Ascending aorta (tissue), 2 donors: ENCODE measurements at places on chromosomes 2 and 18. TPM values are rescaled to one million over a fixed set of nuclear protein-coding genes. Genes with fewer than 3 reads are reported as not detected.
A peak's percentile ranks its signal among the peaks of the same experiment; 100 is the strongest.

Gene NPPC
- total RNA-seq, result not detected

Gene CRYGD
- not detected for total RNA-seq

- no peak for DNase-seq
Observed at GRCh38 chr2:172639823-172640222, 83.9 kb downstream of the PDK1 start.

DNA sequence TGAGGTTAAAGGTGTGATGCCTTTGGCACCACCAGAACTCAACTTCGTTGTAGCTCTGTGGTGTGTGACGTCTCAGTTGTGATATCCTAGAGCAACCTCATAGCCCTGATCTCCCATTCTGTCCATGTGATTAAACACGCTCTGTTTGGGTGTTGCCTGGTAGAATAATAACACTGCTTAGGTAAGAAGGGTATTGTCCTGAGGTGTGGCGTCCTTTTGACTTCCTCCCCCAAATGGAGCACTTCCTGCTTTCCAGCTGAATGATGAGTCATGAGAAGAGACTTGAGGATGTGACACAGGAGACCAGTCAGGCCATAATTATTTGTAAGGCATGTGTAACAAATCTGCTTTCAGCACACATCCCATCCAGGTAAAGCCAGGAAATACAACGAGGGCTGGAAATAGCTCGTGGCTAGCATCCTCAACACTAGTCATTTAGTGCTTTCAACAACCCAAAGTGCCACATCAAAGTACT, 100.7 kb downstream of the RAPGEF4 start:
- no peak for DNase-seq

- no peak for DNase-seq
Observed at GRCh38 chr2:208999911-209000310, 423.9 kb upstream of the MAP2 start.

DNA sequence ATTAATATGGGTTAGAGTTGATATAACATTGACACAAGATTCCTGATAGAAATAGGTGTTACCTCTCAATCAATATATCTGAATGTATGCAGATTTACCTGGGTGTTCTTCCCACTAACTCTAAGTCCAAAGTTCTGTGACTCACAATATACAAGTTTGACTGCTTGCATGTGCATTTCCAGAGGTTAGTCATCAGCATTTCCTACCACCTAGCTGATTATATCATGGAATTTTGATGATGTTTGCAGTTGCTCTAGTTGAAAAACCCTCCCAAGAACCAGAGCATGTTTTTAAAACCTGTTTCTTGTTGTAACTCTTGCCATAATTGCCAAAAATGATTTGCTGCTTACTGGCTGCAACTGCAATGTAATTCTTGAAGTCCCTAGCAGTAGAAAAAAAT, 15.0 kb upstream of the DSG1 start:
- DNase-seq, result no peak

DNA sequence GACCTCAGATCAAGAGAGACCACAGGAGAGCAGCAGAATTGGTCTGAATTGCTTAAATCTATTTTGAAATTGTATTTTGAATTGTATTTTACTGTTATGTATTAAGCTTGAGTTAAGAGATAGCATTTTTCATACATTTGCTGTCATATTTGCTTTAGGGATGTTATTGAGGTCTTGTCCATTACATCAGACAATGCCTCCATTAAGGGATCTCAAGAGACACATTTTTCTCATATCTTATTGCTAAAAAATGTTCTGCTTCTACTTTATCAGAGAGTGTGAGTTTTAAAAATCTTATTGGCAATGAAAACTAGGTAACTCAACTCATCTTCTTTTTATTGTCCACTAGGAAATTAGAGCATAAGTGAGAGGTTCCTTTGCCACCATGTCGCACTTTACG, 66.8 kb upstream of the CTAGE1 start:
- no peak for DNase-seq

- DNase-seq, result no peak
Observed at GRCh38 chr18:50775726-50776125, 44.1 kb downstream of the MRO start.

DNA sequence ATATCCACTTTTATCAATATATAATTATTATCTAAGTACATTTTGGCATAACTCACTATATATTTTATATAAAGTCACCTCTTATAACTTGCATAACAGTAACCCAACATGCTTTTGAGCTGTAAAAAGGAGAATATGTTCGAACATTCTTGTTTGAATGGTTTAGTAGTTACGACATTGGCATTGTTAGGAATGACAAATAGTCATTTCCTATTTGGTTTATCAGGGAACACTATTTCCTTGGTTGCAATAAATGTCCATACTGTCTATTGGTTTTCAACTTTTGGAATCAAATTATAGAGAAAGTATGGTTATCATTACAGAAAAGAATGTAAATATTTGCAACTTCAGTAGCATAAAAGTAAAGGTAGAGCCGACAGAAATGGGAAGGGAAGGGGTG, 124.1 kb downstream of the PARD3B start:
- DNase-seq, result no peak

DNA sequence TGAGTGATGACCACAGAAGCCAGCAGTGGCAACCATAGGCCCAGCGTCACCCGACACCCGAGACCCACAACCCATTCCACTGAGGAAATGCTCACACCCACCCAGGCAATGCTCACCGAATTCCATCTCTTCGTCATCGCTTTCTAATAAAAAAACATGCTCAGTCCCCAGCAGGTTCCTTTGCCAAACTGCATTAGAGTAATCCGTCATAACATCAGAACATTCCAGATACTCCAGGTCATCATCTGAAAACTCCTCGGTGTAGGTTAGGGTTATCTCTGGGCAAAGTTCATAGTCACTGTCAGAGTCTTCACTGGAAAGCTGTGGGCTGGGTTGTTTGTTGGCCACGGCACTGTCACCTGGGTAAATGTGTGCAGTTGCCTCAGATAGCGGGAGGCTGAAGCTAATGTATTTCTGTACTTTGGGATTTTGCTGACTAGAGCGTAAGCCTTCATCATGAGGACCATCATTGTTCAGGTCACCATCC, 49.3 kb downstream of the ALPK2 start:
- no peak for DNase-seq

- DNase-seq, result no peak
Observed at GRCh38 chr2:219035942-219036341, 5.4 kb downstream of the CFAP65 start.

DNA sequence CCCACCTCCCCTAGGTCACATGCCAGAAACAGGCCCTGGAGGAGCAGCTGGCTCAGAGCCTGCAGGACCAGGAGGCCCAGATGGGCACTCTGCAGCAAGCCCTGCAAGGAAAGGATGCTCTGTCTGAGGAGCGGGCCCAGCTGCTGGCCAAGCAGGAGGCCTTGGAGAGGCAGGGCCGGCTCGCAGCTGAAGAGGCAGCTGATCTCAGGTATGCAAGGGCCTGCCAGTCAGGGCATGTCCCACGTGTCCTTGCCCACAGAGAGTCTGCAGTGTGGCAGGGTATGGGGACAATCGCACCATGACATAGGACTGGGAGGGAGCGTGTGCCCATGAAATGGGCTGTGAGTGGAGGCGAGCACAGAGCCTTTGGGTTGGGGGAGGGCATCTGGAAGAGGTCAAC, 39.9 kb downstream of the CROCC2 start:
- DNase-seq, result peak; percentile 55
